ENCODE measurements at places on chromosomes 2 and 18.
A peak's percentile ranks its signal among the peaks of the same experiment; 100 is the strongest.

- no peak for DNase-seq
These were observed 51.1 kb upstream of the LGALSL start for GRCh38 chr2:64402876-64403275.

- no peak for DNase-seq
These were observed 68.4 kb downstream of the AGAP1 start for GRCh38 chr2:235562065-235562747.

DNA sequence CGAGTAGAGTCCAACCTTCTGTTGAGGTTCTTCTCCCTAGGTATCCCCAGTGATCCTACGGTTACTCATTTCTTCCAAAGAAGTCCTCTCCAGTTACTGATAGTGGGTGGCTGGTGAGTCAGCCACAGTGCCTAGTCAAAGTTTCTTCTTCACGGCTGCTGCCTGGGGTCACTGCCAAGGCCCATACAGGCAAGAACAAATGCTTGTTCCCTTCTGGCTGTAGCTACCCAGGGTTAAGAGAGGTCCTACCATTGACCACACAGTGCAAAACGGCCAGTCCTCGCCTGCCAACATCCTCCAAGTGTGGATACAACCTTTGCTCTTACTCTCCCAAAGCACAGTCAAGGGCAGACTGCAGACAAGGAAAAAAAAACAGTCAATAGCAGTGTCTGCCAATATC lies 2.9 kb upstream of the PTPN4 start:
- DNase-seq: no peak

DNA sequence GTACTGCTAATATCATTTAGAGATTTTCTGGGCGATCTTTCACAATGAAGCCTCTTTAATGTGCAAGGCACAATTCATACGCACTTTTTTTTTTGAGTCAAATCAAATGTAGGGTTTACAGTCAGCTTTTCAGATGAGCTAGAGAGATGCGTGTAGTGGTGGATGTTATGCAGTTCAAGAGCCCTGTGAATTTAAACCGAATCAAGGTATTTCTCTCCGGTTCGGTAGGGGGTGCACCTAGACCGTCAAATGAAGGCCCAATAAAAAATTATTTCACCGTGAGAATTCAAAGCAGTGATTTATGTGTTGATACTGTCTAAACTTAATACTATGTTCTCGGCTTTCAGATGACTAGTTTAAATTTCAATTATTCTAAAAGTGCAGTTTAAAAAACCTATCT lies 1.1 kb downstream of the PTH2R start:
- no peak for DNase-seq

DNA sequence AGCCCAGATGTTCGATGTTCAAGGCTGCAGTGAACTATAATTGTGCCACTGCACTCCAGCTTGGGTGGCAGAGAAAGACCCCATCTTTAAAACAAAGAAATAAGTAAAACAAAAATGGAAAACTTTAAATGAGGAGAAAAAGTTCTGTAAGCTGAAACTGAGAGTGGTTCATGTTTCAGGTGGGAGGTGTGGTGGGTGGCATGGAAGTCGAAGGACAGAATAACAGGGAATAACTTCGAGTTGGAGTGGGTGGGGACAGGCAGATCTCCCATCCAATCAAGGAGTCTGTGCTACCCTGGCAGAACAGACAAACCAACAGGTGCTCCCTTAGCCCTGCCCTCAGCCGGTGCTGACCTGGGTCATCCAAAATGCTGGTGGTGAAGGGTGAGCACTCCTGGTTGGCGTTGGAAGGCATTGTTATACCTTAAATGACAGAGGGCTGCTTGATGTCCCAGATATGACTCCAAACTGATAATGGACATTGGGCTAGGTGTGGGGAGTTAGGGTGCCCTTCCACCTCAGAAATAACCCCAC lies 328.4 kb downstream of the DYSF start:
- no peak for DNase-seq

GRCh38 chr18:27976806-27977408 lies 200.0 kb downstream of the CDH2 start:
- DNase-seq: no peak

DNA sequence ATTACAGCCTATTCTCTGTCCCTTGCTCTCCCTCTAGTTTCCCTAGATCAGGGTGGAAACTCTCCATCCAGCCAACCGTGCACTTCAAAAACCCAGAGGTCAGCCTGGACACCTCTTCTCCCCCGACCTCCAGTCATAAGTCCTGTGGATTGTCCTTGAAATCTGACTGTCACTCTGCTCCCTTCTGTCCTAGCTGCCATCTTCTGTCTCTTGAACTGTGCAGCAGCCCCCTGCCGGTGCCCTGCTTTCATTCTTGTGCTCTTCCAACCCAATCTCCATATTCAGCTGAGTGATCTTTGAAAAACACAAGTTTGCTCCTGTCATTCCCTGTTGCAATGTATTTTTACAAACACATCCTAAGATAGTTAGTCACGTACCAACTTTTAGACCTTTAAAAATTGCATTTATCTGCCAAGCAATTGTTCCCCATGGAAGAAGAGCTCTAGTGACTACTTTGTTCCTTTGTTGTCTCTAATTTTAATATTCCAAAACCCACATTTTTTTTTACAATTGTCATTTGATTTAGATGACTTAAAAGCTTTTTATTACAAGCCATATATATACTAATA lies 254.3 kb downstream of the CAMKMT start:
- no peak for DNase-seq

DNA sequence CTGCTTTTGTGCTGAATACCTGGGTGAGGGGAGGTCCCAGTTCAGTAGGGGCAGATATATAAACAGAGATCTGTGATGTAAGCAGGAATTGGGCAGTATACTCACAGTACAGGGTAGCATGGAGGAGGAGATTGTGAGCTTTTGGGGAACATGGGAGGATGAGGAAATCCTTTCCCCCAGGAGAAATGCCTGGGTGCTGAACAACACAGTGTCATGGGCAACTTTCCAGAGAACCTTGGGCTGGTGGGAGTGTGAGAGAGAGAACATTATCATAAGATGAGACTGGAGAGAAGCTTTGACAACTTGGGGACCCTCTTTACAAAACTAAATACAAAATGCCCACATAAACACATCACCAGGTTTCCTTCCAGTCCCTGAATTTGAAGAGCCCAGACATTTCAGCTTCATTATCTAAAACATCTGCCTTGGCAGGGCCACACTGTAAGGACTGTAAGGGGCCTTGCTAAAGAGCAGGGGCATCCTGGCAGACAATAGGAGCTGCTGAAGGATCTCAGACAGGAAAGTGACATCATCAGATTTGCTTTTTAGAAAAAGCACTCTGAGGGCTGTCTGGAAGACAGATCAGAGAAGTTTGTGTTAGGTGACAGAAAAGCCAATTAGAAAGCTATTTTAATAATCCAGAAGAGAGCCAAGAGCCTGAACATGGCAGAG lies 303.1 kb upstream of the FBXO11 start:
- DNase-seq: no peak

DNA sequence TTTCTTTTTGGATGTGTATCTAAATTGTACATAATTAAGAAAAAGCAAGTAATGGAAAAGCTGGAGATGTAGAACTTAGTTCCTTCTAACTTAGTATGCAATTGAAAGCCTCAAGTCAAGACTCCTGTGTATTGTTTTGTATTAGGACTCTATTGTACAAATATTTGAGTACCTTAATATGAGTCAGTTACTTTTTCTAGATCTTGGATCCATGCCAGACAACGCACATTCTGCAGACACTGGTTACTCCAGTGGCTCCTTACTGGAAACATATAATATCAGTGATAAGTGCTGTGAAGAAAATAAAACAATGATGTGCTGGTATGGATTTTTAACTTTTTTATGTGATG lies 1.5 kb downstream of the SLC39A10 start:
- DNase-seq: peak; percentile 59

DNA sequence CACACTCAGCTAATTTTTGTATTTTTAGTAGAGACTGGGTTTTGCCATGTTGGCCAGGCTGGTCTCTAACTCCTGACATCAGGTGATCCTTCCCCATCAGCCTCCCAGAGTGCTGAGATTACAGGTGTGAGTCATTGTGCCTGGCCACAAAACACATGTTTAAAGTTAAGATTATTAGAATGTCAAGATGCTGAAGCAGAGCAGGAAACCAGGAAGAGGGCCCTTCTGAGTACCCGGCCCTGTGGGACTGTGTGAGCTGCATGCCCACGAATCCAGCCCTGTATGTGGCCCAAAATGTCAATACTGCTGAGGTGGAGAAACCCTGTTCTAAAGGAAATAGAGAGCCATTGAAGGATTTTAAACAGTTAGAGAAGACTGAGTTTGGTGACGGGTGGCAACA lies 31.0 kb upstream of the REV1 start:
- no peak for DNase-seq

DNA sequence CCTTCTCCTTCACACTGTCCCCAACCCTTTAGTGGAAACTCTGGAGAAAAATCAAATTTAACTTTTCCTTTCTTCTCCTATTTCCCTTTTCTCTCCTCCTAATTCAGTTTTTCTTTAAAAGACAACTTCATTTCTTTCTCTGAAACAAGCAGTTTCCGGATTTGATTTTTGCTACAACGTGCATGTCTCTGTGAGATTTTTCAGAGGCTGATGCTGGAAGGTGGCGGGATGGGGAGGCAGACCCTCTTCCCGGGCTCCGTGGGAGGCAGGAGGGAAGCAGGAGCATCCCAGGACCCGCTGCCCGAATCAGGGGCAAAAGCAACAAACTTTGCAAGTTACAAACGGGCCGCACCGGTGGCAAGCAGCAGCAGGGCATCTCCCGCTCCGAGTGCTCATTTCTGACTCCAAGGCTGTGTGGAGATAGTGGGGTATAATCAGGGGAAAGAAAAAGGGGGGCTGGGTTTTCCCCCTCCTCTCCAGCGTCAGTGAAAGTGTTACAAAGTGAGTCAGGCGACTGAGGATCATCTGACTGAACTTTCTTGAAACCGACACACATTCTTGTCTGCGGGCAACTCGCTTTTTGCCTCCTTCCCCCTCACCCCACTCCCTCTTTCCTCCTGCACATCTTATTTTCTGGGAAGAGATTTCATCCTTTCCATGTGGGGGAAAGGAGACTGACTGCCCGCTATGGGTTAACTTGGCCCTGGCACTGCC lies 6.4 kb downstream of the ZEB2 start:
- DNase-seq: peak; percentile 56

DNA sequence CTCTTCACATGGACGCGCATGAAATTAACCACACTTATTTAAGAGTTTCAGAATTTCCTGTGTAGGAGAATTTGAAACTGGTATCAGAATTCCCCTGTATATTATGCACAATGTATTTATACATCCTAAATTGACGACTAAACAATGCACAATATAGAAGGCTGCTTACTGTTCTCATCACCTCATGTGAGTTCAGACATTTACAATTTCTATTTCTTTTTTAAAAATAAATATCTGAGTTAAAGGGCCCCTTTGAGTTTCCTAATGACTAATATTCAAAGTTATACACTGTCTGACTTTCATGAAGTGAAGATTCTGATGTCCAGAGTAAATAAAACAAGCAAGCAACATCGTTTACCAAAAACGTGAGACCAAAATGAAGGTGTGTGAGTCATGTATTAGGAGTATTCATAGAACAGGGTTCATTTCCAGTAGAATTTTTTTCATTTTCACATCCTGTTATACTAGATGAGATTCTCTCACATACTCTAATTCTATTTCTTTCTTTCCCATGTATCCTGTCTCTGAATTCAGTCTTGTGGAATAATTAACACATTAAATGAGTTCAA lies 406.2 kb downstream of the NUP35 start:
- DNase-seq: no peak

DNA sequence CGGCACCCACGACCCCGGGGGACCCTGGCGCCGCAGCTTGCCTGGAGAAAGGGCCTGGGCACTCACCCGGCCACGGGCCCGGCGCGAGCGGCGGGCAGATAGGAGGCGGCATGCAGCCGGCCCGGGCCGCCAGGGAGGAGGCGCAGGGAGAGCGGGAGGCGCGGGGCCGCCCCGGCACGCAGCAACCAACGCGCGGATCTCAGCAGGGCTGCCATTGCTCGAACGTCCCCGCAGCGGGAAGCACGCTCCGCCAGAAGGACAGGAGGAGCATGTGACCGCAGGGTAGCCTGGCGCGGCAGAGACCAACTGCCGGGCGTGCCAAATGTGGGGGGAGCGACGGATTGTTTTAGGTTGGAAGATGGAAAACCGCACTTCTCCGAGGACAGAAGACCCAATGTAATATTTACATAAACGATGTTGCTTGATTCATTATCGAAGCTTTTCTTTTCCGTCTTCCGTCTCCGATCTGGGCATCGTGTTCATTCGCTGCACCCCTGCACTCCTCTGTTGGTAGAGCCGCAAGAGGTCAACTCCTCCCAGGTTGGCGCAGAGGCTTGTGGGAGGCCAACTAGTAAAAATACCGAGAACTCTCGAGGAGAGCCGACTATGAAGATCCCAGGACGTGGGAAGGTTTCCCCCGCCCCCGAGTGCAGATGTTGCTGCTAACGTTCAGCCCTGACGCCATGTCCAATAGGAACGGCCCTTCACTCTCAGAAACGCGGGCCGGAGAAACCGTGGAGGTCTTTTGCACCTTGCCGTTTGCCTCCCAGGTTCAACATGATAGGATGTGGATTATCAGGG lies at the start of gene LRPPRC:
TSS of gene LRPPRC (minus strand) at position 257 of the 801 bp plus-strand sequence. CDS start at position 215, 42 bp downstream.
- DNase-seq: peak; percentile 92

- no peak for DNase-seq
These were observed 429.5 kb upstream of the TNP1 start for GRCh38 chr2:217289177-217289906.

DNA sequence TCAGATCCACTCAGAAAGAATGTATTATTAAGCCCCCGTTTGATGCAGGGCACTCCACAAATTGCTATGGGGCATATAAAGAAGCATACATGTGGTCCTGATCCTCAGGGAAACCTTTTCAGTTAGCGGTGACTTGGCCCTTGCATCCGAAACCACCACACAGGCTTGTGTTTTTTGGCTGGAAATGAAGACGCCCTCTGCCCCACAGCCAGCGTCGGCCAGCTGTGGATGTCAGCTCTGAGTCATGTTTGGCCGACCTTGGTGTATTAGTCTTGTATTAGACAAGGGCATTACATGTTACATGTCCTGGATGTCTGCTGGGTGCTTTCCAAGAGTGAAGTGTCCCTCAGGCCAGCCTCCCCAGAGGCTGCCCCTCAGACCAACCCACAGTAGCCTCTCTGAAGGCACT lies 107.6 kb upstream of the MAP3K20 start:
- no peak for DNase-seq

- no peak for DNase-seq
These were observed 36.3 kb upstream of the LONRF2 start for GRCh38 chr2:100358554-100358953.

DNA sequence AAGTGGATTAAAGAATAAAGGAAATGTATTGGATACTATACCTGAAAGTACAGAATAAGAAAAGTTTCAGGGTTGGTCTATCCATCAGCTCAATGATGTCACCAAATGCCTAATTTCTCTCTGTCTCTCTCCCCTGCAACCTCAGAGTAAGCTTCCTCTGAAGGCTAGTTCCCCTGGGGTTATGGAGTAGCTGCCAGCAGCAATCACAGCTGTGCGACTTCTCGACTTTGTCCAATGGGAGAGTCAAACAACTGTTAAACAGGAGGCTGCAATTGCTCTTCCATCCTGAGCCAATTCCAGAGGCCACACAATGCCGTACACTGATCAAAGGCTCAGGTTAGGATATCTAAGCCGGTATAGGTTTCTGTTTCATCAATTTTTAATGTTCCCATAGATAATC lies 95.3 kb upstream of the FANCL start:
- no peak for DNase-seq

- no peak for DNase-seq
These were observed 116.0 kb downstream of the ZEB2 start for GRCh38 chr2:144403933-144404332.

GRCh38 chr2:36338827-36339145 lies 16.8 kb upstream of the CRIM1 start:
- no peak for DNase-seq

Measured in CD4-positive, alpha-beta T cell treated with Interleukin-12 subunit alpha and Interleukin-12 subunit beta, for 1 hour (primary cell).